Naive B cell (primary cell): ENCODE measurements at places on chromosomes 2 and 18.

DNA sequence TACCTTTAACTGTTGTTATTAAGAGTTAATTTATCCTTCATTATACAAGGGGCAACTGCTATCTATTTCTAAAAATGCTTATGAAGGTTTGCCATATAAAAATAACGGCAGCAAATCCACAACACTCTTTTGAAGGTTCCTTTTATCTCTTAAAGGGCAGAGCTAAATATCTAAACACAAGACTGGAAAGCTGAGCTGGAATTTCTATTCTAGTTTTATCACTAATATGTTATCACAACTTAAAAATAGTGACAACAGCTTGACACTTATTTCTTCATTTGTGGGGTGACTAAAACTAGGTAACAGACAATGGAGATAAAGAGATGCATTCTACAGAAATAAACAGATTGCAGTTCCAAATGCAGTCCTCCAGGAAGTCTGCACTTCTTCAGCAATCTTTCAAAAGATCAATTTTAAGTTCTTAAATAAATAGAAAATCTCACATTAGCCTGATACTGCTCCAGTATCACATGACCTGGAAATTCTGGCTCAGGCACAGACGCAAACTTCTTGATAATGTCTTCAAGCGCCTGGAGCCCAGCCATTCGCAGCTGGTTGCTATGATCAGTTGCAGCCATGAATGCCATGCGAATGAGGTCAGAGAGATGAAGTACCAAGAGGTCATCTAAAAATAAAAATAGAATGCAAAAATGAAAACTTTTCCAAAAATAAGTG, 54.0 kb upstream of the STRN start:
- no peak for DNase-seq

GRCh38 chr18:30684825-30685481, 357.6 kb downstream of the DSC3 start:
- no peak for DNase-seq

- DNase-seq = no peak
Observed at GRCh38 chr18:14577971-14578370, 34.6 kb upstream of the POTEC start.

DNA sequence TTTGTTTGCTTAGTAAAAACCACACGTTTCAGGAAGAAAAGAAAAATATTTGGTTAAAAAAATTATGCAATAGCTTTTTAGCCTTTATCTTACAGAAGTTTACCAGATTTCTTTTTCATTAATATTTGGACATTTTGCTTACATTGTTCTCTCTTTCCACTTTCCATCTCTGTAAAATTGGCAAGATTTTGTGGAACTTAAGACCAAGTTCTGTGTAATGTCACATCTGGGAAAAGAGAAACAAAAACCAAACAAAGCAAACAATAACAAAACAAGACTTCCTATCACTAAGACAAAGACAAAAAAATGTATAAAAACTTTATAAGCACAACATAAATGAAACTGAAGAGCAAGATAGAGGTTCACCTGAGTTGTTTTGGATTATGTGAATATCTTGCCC, 1392.1 kb upstream of the CELF4 start:
- DNase-seq = no peak

DNA sequence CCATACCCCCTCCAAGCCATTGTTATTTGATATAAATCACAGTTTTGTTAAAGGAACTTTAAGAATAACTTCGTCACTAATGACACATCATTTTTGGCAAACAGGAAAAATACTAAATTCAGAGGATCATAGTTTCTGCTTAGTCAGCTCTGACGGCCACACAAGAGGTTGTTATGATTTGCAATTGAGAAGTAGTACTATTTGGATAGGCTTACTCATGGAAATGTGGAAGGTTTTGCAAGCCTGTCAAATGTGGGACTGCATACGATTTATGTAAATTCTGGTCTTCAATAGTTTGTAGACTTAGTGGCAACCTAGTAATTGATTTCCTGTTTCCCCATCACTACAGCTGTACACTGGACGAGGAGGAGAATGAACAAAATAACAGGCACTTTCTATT, 108.1 kb downstream of the ARHGEF33 start:
- DNase-seq = no peak

DNA sequence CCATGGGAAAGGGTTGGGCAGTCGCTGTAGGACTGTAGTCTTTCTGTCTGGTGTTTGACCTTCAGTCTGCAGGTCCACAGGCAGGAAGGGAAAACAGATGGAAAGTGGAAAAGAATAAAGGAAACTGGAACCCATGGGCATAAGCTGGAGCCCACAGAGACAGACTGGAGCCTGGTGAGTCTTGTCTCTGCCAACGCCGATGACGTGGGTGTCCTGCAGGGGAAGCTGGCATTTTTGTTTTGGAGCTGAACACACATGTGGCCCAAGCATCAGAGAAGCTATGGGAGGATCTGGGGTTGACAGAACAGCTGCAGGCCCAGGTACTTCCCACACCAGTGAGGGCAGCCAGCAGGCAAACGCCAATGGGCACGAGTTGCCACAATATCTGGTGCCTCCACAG, 28.2 kb upstream of the SOCS6 start:
- no peak for DNase-seq

DNA sequence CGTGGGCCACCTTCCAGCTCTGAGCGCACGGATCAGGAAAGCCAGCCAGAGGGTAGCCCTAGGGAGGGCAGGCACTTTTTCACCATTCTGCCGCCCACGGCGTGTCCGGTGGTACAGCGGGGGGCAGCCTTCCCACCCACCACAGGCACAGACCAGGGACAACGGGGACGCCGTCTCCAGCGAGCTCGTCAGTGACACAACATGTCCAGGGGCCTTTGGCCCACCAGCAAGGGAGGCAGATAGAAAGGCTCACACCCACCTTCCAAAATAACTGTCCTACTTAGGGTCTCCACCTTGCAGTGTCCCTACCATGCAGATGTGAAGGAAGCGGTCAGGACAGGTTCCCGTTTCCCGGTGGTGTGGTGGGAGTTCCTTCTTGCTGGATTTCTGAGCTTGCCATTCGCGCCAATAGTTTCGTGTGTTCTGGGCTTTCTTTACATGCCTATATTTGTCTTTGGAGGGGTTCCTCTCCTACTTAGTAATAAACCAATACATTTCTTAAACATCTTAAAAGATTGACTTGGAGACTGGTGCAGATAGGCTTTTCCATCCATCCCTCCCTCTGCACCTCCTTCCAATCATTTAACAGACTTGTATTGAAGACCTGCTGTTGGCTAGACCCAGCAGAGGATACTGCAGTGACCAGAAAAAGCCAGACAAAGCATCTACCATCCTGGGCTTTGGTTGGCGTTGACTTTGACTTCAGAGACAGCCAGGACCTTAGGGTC, 872 bp downstream of the ASB1 start:
- DNase-seq = peak; percentile 4

DNA sequence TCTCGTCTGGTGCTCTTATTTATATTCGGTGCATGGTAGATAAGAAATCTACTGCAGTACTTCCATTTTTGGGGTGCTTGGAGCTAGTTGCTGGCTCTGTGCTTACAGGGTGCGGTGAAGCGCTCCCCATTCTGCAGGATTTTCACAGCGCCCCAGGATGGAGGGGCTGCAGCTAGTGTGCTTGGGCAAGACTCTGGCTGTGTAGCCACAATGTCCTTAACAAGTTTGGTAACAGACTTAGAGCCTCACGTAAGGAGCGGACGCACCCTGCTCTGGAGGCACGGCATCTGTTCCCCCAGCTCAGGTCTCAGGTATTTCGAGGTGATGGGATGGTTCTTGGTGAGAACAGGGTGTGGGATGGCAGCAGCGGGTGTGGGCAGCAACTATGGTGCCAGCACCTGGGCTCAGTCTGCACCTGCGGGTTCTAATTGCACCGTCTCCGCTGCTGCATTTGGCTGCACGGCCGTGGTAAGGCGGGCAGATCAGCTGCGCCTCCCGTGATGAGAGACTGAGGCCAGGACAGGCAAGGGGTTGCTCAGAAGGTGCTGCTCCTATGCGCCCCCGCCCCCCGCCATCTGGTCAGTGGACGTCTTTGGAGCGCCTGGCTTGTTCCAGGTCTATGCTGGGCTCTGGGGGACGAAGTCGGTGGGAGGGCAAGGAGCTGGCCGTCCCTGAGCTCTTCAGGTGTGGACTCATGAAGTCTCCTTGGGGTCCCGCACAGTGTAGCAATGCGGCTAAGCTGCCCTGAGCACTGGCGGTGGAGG, 20.1 kb upstream of the ALLC start:
- DNase-seq = no peak

GRCh38 chr2:73373344-73373743, 12.3 kb upstream of the ALMS1 start:
- no peak for DNase-seq

DNA sequence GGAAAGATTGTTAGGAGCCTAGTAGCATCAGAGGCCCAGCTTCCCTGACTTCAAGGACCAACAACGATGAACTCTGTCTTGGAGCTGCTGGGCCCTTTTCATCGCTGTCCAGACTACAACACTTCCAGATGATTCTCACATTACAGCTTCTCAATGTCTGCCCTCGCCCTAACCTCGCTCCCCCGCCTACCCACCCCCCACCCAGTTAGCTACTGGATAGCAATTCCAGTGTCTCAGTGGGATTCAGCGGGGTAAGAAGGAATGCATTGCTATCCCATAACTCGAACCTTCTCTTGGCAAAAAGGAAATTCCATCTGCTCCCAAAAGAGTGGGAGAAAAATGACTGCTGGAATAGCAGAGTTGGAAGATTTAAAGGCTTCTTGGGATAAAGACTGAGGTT, 65.0 kb downstream of the RPL37A start:
- DNase-seq = no peak

- DNase-seq = no peak
Observed at GRCh38 chr2:7041421-7041820, 124.2 kb downstream of the RNF144A start.
